ENCODE measurements at places on chromosomes 3 and 15. TPM values are rescaled to one million over a fixed set of nuclear protein-coding genes. Genes with fewer than 3 reads are reported as not detected.

GRCh38 chr15:95541301-95541700, 789.2 kb upstream of the NR2F2 start:
- no peak for DNase-seq

DNA sequence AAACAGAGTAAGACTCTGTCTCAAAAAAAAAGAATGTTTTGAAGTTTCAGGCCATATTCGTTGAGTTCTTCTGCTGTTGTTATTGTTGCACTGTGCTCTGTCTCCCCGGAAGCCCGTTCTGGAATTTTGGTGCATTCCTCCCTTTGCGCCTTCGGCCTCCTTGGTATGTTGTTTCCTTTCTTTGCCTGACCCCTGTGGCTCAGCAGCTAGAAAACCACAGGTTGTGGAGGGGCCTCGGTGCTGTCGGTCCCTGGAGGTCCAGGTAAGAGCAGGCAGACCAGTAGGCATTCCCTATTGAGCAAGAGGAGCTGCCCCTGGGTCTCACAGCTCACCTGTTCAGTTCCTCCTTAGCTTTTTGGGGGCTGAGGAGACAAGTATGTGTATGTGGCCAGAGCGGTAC, 51.0 kb upstream of the DLG1 start:
- no peak for DNase-seq

GRCh38 chr3:192887047-192887446, 30.6 kb downstream of the MB21D2 start:
- no peak for DNase-seq

DNA sequence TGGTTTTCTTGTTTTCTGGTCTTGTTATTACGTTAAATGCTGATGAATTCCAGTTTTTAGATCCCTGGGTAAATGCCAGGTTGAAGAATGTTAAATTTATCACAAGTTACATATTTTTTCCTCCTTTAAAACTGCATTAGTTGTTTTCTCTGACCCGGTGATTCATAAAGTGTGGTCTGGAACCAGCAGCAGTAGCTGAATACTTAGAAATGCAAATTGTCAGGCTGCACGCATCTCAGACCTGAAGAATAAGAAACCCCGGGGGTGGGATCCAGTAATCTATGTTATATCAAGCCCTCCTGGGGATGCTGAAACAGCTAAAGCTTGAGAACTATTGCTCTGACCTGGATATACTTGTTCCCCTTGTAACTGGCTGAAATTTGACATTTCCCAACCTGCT, 69.1 kb downstream of the PEX5L start:
- DNase-seq: peak; percentile 56

GRCh38 chr3:109154979-109155378, 18.5 kb downstream of the C3orf85 start:
- DNase-seq: no peak

DNA sequence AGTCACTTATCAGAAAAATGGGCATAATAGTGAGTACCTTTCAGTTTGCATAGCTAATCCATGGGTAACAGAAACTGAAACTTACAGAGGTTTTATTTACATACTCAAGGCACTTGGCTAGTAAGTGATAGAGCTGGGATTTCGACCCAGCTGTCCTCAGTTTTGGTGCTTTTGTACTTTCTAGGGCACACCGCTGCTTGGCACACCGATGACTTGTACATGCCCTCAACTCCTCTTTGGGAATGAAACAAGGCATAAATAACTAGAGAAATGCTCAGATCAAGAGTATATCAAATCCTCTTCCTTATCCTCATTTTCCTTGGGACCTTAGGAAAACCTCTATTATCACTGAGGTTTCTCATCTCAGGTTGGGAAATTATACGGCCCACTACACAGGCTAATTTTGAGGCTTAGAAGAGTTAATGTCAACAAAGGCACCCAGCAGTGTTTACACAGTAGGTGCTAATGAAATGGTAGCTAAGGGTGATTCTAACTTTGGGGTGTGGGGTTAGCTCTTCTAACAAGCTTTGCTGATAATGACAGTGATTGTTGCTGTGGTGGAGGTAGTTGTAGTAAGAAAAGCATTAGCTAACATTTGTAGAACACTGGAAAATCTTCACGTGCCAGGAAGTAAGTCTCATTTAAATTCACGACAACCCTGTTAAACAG, 20.3 kb upstream of the DGKG start:
- DNase-seq: no peak

GRCh38 chr3:13792051-13792490, 87.8 kb downstream of the WNT7A start:
- DNase-seq: no peak

- no peak for DNase-seq
Measured at GRCh38 chr3:38565339-38566214, 69.4 kb downstream of the EXOG start.

DNA sequence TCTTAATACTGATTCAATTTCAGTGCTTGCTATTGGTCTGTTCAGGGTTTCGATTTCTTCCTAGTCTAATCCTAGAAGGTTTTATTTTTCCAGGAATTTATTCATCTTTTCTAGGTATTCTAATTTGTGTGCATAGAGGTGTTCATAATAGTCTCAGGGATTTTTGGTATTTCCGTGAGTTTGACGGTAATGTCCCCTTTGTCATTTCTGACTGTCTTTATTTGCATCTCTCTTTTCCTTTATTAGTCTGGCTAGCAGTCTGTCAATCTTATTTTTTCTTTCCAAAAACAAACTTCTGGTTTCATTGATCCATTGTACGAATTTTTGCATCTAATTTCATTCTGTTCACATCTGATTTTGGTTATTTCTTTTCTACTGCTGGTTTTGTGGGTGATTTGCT, 35.2 kb upstream of the CD200R1L start:
- no peak for DNase-seq

GRCh38 chr3:196775938-196776337, 36.3 kb downstream of the PAK2 start:
- no peak for DNase-seq

DNA sequence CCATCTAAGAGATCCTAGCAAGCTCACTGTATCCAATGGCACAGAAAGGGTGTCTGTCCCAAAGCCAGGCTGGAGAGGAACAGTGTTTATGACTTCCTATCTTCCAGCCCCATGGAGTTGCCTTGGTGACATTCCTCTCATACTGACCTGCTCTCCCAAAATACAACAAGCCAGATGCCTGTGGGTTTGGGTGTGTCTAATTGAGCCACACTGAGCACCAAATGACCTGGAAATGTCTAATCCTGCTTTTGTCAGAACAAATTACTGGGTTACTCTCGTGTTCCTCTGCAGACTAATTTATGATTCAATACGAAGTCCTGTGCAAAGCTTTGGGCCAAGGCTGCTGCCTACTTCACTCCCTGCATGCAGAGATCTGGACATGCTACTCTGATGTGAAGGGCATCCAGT, 98.1 kb upstream of the STRIT1 start:
- DNase-seq: peak; percentile 56

DNA sequence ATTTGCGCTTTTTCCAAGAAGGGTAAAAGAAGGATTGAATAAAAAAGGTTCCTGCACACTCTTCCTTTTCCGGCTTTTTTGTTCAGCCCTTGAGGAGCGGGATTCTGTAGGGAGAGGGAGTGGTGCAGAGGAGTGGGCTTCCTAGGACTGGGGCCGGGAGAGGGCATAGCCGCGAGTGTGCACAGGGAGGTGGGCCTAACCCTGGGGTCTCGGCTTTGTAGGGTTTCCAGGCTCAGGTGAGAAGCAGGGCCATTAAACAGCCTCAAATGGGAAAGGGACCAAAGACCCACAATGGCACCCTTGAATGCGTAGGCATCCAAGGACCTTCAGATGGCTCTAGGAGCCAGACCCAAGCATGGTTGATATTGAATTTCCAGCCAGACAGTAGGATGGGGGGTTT, 35.4 kb upstream of the RAB6B start:
- no peak for DNase-seq

DNA sequence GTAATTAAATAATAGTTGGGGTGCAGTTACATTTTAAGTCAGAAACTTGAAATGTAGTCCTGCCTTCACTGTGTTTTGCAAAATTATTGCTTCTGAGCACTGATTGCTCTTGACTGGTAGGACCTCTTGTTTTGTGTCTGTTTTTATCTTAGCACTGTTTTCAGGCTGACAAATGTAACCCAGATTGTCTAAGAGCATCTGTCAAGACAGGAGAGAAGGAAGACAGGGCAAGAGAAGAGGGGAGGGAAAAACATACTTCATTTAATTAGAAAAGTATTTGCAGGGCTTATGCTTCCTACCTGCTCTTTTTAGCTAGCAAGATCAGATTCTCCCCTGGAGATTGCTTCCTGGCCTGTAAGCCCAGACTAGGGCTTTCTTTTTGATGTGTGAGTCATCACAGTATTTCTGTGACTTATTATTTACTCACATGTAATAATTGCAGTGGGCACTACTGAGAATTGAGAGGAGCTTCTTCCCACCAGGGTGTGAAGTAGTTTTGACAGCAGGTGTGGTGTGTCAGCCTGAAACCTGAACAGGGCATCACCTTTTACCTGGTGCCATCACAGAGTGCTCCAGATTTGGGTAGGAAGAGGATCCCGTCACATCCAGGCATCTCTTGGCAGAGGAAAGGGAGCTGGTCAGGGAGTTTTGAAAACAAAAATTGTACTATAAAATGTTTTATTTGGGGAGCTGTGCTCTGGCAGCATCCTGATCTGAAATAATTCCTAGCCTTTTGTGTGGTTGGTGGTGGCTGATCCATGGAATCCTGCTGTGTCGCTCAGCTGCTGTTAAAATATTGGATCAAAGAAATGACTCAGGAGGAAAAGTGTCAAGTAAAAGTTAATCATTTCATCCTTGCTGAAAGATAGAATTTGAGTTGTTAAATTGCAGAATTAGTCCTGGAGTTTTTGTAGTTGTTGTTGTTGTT, 98.2 kb downstream of the TMEM108 start:
- DNase-seq: peak; percentile 62

- peak; percentile 91 for DNase-seq
Measured at GRCh38 chr3:112635674-112636073, 5.3 kb downstream of the CCDC80 start.

GRCh38 chr3:47692158-47692557, 89.5 kb downstream of the SMARCC1 start:
- no peak for DNase-seq

DNA sequence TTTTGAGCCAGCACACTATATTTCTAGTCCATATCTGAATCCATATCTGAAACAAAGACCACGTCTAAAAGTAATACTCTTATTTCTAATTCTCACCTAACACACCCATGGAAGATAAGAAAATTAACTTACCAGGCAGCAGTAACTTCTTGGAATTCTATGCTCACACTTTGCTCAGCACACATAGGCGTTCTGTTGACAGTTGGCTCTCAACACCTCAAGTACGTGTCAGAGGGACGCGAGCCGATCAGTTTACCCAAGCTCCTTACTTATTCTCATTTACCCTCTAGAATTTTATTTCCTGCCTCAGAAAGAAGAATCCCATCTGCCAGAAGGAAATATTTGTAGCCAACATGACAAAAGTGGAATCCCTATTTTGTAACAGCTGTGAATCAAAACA, 911.9 kb downstream of the FHIT start:
- DNase-seq: no peak

- DNase-seq: no peak
Measured at GRCh38 chr3:78848392-78849288, 919.2 kb downstream of the ROBO1 start.

- DNase-seq: no peak
Measured at GRCh38 chr3:45628746-45629145, 34.2 kb downstream of the LIMD1 start.

- no peak for DNase-seq
Measured at GRCh38 chr15:31325595-31326155, 960 bp upstream of the KLF13 start.

DNA sequence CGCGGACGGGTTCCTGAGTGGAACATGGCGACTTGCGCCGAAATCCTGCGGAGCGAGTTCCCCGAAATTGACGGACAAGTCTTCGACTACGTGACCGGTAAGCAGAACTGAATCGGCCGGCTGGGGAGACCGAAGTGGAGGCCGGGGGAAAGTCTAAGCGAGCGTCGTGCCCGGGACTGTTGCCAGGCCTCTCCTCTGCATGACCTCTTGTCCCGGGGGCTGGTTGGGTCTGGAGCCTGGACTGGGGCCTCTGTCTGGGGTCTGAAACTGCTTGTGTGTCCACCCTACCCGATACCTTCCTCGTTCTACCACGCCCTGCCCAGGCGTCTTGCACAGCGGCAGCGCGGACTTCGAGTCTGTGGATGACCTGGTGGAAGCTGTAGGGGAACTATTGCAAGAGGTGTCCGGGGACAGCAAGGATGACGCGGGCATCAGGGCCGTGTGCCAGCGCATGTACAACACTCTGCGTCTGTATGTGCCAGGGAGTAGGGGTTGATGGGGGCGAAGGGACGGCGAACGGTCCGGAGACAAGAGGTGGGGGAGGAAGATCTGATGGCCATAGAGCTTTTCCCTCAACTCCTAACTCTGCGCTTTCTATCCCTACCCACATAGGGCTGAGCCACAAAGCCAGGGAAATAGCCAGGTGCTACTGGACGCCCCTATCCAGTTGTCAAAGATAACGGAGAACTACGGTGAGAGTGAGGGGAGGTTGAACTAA, at the start of gene ABCF3:
ABCF3 (plus strand) TSS at position 16 of the 718 bp plus-strand sequence; CDS start at position 25, 9 bp downstream.
- peak; percentile 35 for DNase-seq

GRCh38 chr3:170137986-170138385, 43.5 kb downstream of the PHC3 start:
- no peak for DNase-seq

DNA sequence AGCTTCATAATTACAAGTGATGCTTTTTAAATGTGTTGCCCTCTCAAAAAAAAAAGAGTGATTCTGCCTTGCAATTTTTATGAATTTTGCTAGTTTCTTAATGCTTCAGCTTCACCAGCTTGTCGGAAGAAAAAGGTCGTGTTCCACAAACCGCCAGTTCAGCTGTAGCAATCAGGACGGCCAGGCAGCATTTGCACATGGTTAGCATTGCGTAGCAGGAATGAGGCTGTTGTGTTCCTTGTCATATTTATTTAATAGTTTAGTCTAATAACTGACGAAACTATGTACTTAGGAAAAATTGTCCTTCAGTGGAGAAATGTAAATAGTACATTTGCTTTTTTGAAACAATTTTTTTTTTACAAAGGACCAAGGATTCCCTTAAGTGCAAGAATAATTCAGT, 64.9 kb upstream of the SELENOK start:
- DNase-seq: no peak

GRCh38 chr3:75687323-75687722, 23.2 kb downstream of the FRG2C start:
- DNase-seq: no peak

Gene MLH1
- 56.4 TPM for total RNA-seq

Gene FAM107A
- total RNA-seq: not detected

Gene ASB14
- total RNA-seq: not detected

Gene NME9
- total RNA-seq: not detected

Gene USP8
- 47.9 TPM for total RNA-seq

Gene AHSG
- not detected for total RNA-seq

Gene SCN11A
- not detected for total RNA-seq

Gene GNAT1
- total RNA-seq: not detected

Gene TP63
- total RNA-seq: 0.06 TPM

Gene SETD5
- 51.2 TPM for total RNA-seq
